ENCODE measurements at places on chromosomes 12 and 14.

DNA sequence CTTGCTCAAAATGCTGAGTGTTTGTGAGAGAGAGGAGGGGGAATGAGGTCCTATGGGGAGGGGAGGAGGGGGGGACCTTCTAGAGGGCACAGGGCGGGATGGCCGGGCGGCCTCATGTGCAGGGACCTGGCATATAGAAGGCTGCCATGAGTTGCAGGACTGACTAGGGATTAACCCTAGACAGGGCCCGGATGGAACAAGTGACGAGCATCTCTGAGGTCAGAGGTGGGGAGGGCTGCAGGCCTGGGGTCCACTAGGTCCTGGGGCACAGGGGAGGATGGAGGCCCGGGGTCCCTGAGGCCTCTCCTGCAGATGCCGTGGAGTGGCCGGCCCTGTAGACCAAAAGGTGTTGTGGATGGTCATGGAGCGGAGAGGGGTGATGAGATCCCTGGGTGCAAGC lies 104.0 kb upstream of the EIF5 start:
- DNase-seq, result no peak

DNA sequence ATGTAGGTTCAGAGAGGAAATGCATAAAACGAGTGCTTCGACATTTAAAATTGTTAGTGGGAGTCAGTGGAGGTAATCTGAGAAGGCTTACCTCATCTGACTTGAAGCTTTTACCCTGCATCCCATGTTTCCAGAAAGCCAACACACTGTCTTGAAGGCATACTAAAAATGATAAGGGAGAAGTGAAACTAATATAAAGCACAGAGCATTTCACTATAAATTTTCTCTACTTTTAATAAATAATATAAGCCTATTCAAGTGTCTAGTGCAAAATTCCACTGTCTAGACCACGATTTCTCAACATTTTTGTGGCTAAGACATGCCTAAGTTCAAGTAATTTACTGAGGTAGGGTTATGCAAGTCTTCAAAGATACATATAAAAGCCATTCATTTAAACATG lies 29.1 kb upstream of the CDKL1 start:
- DNase-seq, result no peak

DNA sequence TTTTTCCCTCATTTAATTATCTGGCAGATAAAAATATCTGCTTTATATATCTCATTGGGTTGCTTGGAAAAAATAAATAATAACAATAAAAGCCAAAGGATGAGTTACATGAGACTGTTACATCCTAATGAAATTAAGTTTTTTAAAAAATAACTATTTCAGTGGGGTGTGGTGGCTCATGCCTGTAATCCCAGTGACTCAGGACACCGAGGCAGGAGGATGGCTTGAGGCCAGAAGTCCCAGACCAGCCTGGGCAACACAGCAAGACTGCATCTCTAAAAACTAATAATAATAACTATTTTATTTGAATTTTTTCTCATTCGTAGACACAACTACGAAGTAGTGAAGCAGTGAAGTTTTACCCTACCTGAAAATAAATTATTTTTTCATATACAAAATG lies 103.3 kb downstream of the BCAT1 start:
- DNase-seq, result no peak

DNA sequence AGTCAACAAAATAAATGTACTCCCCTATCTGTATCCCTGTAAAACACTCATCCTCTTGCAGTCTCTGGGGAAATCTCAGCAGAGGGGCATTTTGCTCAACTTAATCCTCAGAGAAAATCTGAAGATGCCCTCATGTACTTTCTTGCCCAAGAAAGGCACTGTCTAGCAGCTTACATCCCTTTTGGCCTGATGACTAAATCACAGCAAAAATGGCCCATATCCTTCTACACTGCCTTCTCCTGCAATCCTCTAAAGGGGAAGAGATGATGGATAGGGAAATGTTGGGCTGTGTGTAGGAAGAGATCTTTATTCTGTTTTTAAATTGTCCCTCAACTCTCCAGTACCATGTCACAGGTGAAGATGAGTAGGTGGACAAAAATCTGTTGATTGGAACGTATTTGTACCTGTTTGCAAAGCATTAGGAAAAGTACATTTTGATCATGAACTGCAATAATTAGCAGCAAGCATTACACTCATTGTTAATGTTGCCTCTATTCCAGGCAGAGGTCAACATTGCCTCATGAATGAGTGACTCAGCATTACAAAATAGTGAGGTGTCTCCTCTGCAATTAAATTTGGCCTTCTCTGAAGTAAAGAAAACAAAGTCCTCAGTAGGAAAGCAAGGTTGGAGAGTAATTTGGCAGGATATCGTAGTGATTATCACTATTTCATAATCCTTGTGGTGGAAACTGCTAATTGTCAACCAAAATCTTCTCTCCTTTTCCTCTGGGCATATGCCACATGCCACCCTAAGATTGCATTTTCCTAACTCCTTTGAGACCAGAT lies 172.4 kb upstream of the CAND1 start:
- no peak for DNase-seq

DNA sequence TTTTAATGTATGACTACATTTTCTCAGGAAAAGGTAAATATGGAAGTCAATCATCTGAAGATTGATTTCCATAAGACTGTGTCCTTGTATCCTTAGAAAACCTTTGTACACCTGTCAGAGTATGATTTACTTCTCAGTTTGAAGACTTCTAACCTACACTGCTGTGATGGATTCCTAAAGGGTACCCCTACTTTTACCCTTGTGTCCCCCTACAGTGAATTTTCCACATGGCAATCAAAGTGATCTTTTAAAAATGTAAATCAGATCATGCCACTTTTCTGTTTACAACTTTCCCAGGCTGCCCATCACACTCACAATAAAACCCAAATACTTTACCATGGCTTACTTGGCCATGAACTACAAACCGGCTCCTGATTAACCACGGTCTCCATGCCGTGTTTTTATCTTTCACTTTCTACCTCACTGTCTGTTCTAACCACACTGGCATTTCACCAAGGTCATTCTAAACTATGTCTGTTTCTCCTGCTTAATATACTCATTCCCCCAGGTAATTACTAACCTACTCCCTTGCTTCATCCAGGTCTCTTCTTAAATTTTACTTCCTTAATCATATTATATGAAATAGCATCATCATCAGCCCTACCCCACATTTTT lies 8.1 kb downstream of the DNAI7 start:
- DNase-seq, result no peak

DNA sequence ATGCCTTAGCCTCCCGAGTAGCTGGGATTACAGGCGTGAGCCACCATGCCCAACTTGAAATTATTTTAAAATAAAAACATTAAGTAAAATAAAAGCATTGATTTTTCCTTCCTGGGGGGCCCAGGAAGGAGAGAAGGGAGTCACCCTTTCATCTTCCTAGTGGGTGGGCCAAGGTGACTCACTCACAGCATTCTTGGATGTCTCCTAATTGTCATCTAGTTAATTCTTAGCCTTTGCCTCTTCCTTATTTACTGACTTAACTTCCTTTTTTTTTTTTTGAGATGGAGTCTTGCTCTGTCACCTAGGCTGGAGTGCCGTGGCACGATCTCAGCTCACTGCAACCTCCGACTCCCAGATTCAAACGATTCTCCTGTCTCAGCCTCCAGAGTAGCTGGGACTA lies 29.2 kb downstream of the TMEM120B start:
- no peak for DNase-seq

DNA sequence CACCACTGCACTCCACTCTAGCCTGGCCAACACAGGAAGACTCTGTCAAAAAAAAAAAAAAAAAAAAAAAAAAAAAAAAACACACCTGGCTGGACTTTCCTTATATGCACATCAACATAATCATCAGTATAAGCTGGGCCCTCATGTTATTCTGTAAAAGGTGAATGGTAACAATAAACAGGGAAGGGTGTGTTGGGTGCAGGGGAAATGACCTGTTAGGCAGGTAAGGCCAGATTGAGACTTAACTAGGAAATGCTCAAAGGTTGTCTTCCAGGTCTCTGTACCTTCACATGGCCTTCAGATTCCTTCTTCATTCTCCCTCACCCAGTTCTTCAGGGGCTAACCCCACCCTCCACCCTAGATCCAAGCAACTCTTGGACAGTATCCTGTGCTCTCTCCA lies 47.5 kb downstream of the ESR2 start:
- no peak for DNase-seq

- DNase-seq, result no peak
Measured at GRCh38 chr12:124867401-124867930, 3.8 kb upstream of the SCARB1 start.

GRCh38 chr14:33842299-33842698 lies 108.6 kb downstream of the EGLN3 start:
- DNase-seq, result no peak

GRCh38 chr14:104332634-104333270 lies 194.4 kb downstream of the KIF26A start:
- no peak for DNase-seq

DNA sequence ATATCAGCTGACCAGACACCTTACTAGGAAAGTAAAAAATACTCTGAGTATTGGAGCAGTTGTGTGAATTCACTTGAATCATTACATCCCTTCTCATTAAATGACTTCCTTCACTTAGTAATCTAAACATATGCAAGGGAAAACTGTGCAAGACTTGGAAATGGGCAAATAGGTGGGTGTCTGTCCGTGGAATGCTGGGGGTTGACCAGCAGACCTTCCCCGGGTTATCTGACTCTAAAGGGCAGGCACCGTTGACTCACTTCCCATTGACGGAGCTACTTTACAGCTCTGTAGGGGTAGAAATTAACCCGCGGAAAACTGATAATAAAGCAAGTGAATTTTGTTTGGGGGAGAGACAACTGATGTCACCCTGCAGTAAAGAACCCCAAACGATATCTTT lies 199.3 kb downstream of the TTC7B start:
- no peak for DNase-seq

GRCh38 chr14:100323121-100323941 lies at the start of gene SLC25A47:
Gene SLC25A47, plus strand, starts transcription at chr14:100323339. Its CDS starts 76 bp downstream, at chr14:100323415.
- DNase-seq, result no peak

- no peak for DNase-seq
Measured at GRCh38 chr14:33911046-33911445, 39.8 kb downstream of the EGLN3 start.

GRCh38 chr12:119989361-119989730 lies 310 bp downstream of the BICDL1 start:
- no peak for DNase-seq

- no peak for DNase-seq
Measured at GRCh38 chr12:104763168-104763805, 194.8 kb downstream of the SLC41A2 start.

- no peak for DNase-seq
Measured at GRCh38 chr12:119082496-119082895, 96.2 kb upstream of the HSPB8 start.

GRCh38 chr14:90632451-90632850 lies 183.8 kb downstream of the TTC7B start:
- DNase-seq, result no peak

DNA sequence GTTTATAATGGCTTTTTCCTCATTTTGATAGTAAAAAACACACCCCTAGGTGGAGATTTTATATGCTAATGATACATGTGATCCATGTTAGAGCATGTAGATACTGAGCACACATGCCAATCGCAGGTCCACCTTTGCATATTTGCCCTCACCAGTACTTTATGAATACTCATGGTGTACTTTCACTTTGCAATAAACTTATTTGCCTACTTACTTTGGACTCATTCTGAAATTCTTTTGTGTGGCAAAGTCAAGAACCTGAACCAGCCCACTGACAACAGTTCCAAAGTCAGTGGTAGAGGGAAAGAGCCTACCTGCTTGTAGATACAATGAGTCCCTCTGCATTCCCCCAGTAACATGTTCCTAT lies 58.5 kb upstream of the DHRS4 start:
- DNase-seq, result no peak

- DNase-seq, result no peak
Measured at GRCh38 chr14:36946872-36947271, 225.5 kb downstream of the SLC25A21 start.

- DNase-seq, result no peak
Measured at GRCh38 chr14:74417201-74417600, 8.8 kb downstream of the SYNDIG1L start.

GRCh38 chr12:26268841-26269561 lies 73.6 kb downstream of the SSPN start:
- no peak for DNase-seq

DNA sequence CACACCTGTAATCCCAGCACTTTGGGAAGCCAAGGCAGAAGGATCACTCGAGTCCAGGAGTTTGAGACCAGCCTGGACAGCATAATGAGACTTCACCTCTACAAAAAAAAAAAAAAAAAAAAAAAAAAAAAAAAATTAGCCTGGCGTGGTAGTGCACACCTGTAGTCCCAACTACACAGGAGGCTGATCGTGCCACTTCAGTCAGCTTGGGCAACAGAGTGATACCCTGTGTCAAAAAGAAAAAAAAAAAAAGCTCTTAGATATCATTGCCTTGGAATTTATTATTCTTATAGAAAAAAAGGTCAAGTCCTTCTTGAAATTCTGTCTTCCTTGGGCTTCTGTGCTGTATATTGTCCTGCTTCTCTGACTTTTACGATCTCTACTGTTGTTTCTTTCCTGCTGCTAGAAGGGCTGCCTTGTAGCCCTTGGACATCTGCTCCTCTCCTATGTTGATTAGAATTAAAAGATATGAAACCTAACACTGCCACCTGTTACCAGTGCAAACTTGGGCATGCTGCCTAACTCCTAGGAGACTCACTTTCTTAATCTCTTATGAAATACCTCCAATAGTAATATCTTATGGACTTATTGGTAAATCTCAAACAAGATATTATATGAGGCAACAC lies 5.7 kb downstream of the TMEM19 start:
- DNase-seq, result no peak

- no peak for DNase-seq
Measured at GRCh38 chr14:50260072-50260471, 28.7 kb upstream of the SOS2 start.

- no peak for DNase-seq
Measured at GRCh38 chr12:10031771-10032175, 1.3 kb downstream of the CLEC9A start.

DNA sequence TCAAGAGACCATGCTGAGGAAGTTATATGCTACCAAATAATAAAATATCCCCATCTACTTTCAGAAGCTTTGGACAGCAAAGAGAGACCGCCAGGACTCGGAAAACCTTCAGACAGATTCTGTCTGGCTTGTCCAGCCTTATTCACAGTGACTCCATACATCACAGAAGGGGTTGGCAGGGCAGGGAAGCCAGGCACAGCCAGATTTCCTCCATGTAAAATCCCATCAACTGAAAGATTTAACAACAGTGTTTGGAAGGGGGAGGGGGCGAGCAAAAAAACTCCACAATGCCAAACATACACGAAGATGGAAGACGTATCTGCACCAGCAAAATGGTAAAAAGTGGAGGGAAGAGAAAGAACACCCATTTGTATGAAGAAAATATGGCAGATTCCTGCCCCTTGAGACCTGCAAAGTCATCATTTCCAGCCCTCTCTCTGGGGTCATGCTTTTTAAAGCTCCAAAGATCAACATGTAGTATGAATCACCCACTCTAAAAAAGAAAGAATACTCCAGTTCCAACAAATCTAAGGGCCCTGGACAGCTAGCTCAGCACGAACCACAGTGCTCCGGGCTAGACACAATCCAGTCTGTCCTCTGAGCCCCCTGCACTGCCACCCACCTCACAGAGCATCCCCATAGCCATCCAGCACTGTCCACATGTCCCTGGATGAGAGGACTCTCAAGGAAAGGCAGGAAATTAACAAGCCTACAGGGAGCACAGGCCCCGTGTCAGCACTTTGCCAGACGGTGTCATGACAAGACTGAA lies 116.4 kb downstream of the DICER1 start:
- DNase-seq, result no peak

- no peak for DNase-seq
Measured at GRCh38 chr14:21057803-21058675, at the start of gene RNASE8. Gene RNASE8, plus strand, starts transcription at chr14:21057822. Its CDS starts 71 bp downstream, at chr14:21057893.

Data from GM06990 (cell line).